ENCODE measurements at places on chromosomes 2 and 18. TPM values are rescaled to one million over a fixed set of nuclear protein-coding genes. Genes with fewer than 3 reads are reported as not detected.

DNA sequence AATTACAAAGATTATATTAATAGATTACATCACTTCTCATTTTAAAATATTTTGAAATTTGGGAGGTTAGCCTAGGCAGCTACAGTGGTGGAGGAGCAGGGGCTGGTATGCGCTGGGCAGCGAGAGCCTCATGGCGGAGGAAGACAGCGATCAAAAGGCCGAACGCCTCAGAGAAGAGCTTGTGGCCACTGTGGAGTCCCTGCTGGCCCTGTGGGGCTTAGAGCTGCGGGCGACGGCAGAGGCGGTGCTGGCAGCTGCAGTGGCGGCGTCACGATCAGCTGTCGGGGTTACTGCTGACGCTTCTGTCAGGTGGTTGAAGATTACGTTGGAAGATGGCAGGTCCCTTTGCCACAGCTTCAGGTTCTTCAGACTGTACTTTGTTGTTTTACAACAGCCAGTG lies 87.4 kb downstream of the ROCK2 start:
- DNase-seq, result no peak

GRCh38 chr2:12316476-12316875 lies 400.3 kb upstream of the TRIB2 start:
- DNase-seq, result no peak

DNA sequence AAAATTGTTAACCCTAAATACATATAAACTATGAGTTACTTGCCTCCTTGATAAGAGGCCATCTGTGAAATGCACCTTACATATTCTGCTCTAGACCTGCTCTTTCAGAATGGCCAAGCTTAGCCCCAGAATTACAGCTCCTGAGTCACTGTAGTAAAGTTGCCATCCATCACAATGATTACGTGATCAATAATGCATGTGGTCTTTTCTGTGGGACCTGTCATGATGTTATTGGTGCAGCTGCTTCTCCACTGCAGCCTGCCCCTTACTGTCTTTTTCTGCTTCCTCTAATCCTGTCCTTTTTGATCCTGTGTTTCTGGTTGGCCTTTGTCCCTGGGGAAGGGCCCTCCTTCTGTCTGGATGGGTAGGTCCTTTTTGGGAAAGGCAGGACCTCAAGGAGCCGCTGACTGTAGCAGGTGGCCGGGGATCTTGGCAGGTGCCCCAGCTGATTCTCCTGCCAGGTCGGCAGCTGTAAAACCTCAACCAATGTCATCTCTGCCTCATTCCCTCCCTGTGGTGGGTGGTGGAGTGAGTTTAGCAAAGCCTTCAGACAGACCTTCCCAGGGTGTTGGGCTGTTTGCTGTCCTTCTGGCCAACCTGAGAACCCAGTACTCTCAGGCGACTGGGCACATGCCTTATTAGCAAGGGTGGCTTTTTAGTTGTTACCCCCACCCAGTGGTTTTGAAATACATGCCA lies 126.2 kb upstream of the EML6 start:
- DNase-seq, result no peak

DYSF gene
- 3.4 TPM for total RNA-seq

- no peak for DNase-seq
These were observed 51.5 kb upstream of the PHLPP1 start for GRCh38 chr18:62663731-62664336.

DNA sequence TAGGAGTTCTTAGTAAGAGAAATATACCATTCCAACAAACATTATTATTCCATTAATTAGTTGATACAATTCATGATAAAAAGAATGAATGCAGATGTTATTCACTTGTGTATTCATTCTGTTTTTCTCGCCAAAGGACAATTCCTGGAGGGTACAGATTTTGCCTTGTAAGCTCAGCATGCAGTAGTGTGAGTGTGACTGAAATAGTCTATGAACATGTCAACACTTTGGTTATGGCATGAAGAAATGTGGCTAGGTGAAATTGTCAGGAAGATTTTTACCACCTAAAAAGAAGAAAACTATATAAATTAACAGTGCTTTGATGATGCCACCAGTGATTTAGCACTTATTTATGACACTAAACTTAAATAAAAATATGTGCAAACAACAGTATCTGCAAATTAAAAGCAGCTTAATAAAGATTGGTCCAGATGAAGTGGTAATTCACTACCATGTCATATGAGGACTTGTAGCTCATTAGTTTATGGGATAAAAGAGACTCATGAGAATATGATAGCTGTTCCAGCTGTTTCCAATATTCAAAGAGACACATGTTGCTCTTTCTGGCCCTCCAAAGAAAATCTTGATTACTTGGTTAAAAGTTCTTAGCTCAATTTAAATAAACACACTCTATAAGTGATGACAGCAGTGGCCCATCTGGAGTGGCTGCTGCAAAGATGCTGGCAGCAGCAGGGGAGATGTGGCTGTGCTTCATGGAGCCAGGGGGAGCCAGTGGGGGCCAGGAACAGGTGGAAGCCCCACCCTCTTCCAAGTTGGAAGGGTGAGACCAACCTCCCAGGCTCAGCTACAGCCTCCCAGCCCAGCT lies 165.0 kb downstream of the CDH19 start:
- DNase-seq, result no peak

C2orf42 gene
- 39.1 TPM for total RNA-seq

DNA sequence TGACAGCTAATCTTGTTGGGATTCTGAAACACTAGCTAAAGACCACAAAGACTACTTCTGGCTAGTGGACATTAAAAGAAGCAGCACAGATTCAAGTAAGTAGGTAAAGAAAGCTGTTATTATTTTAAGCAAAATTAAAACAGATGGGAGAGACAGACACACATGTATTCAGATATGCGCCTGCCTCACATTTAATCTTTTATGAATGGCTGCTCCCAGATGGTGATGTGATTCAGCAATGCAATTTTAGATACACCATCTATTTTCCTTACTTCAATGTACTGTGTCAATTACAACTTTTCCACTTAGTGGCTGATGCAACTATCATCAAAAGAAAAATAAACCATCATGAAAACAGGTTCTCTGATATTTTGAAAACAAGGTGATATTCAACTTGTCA lies 133.0 kb upstream of the PGAP1 start:
- no peak for DNase-seq

SRD5A2 gene
- not detected for total RNA-seq

GRCh38 chr18:28716338-28716737 lies 539.4 kb upstream of the CDH2 start:
- DNase-seq, result no peak

DNA sequence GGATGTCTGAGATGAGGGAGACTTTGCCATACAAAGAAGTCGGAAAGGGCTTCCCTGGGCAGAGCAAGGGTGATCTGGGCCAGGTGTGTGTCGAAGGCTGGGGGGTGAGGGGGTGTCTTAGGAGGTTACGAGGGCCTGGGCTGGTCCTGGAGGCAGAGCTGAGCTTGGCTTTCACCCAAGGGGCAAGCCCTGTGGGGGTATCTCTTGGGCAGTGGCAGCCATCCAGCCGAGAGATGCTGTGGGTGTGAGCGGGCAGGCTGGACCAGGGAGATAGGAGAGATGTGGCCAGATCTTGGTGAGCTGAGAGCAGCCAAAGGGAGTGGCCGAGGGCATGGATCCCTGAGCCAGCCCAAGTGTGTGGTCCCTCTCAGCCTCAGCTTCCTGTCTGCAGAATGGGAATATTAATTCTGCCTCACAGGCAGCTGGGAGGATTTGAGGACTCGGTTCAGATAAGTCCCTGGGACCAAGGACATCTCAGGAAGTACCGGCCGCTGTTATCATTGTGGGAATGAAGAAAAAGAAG lies 33.0 kb downstream of the MAL start:
- no peak for DNase-seq

NOL4 gene
- total RNA-seq, result not detected

DNA sequence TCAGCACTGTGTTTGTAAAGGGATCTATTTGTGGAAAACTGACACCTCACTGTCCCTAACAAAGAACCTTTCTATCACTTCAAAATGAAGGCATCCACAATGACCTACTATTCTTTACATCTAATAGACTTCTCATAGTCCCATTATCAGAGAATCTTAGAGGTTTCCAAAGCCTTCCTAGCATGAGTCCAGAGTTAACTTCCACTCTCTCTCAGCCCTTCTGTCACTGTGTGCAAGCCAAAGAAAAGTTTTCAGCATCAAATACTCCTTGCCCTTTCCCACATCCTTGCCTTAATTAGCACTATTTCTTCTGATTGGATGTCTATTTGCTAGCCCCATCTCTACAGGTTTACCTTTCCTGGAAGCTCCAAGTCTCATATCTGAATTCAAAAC lies 178.5 kb downstream of the ERBB4 start:
- DNase-seq, result no peak

- no peak for DNase-seq
These were observed 545 bp downstream of the GTF3C2 start for GRCh38 chr2:27356056-27356381.

DNA sequence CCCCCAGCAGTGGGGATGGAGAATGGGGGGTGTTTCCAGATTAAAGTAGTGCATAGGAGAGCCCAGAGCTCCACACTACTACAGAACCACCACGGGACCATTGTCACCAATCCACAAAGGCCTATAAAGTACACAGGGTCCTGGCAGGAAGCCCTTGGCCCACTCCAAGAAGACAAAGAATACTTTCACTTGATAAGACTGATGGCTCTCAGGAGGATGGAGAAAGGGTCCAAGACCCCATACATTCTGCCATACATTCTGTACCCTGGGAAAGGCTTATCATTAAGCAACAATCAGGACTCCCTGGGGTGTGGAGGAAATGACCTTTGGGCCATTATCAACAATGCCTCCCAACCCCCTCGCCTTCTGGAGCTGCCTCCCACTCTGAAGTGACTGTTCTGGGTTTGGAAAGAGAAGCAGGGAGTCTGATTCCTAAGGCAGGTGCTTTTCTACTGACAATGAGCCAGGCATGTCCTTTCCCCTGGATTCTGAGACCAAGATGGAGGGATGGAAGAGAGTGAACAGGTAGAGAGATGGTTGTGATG lies 85.4 kb downstream of the XDH start:
- DNase-seq, result no peak

- no peak for DNase-seq
These were observed 141.4 kb downstream of the SNTG2 start for GRCh38 chr2:1091895-1092585.

TSGA10 gene
- total RNA-seq, result 15.8 TPM

COL4A3 gene
- total RNA-seq, result 0.35 TPM

ZNF532 gene
- total RNA-seq, result 5.0 TPM

- no peak for DNase-seq
These were observed 1389.4 kb downstream of the SUCLG1 start for GRCh38 chr2:83069724-83070123.

- no peak for DNase-seq
These were observed 1312.3 kb upstream of the PIK3C3 start for GRCh38 chr18:40642692-40643229.

- DNase-seq, result no peak
These were observed 124.2 kb upstream of the CCDC68 start for GRCh38 chr18:55083461-55083860.

- DNase-seq, result no peak
These were observed 115.5 kb upstream of the CYP26B1 start for GRCh38 chr2:72263043-72263775.

DNA sequence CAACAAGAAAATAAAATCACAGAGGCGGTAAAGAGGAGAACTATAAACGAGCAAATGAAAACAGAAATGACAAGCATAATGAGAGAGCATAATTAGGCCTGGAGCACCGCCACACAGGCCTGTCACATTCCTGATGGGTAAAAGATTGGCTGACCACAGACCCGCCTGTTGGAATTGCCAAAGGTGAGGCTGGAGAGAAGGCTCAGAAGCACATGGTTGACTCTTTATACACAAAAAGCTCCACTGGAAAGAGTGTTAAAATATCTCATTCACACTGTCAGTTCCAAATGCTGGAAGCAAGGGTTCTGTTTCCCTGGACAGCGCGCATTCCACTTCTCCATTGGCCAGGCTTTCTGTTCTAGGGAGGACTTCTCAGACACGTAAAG lies 5.9 kb upstream of the LGALSL start:
- DNase-seq, result no peak

ACMSD gene
- total RNA-seq, result not detected

GRCh38 chr2:3283206-3283605 lies 94.4 kb downstream of the EIPR1 start:
- DNase-seq, result no peak

PDE1A gene
- total RNA-seq, result not detected

GRCh38 chr18:183769-184168 lies 25.4 kb downstream of the USP14 start:
- DNase-seq, result no peak

REG1B gene
- 6.5 TPM for total RNA-seq

GRCh38 chr2:224038049-224038829 lies 847 bp downstream of the SERPINE2 start:
- DNase-seq, result peak; percentile 27

GRCh38 chr2:216195565-216196029 lies 86.4 kb downstream of the XRCC5 start:
- no peak for DNase-seq

GRCh38 chr2:28406276-28407096 lies 13.8 kb downstream of the FOSL2 start:
- peak; percentile 68 for DNase-seq

HOXD13 gene
- not detected for total RNA-seq

DNA sequence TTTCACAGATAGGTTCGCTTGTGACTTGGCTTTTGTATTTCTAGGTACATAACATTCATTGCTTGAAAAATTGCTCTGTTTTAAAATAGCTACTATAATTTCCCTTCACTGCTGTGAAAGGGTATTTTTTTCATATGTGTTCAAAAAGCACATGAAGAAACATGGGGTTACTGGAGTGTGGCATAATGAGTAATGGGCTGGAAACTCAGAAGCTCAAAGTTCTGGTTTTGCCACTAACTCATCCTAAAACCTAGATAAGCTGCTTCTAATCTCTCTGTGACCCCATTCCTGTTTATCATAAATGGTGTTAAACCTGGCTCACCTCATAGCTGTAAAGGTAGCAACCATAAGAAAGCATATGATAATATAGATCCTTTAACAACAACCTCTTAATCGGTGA lies 319.3 kb downstream of the PTPRM start:
- DNase-seq, result no peak

- no peak for DNase-seq
These were observed 224.0 kb downstream of the AFF3 start for GRCh38 chr2:99918389-99918788.
